ENCODE measurements at places on chromosomes 6 and 20.

GRCh38 chr6:14559746-14560536 lies 442.4 kb downstream of the CD83 start:
- DNase-seq, result no peak

DNA sequence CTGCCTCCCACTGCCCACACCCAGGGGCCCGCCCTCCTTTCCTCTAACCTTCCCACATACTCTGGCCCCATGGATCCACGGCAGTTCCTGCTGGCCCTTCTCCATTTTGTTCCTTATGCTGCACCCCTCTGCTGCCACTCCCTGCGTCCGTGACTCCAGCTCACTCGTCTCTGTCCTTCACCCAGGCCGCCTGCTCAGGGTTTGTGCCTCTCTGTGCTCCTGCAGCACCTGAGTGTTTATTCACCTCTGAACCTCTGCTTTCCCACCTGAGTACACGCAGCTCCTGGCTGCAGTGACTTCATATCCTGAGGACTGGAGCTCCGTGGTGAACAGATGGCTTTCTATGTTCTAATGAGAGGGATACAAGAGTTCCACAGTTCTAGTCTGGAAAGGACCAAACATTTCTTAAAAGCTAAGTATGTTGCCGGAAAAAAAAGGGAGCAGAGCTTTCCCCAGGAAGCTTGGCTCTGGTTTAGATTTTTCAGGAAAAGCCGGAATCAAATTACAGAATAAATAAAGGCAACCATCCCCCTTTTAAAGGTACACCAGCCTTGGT lies 1.5 kb upstream of the GNRH2 start:
- no peak for DNase-seq

- no peak for DNase-seq
Observed at GRCh38 chr6:20024316-20024673, 187.1 kb downstream of the ID4 start.

- peak; percentile 23 for DNase-seq
Observed at GRCh38 chr6:156564127-156564806, 212.9 kb upstream of the ARID1B start.

DNA sequence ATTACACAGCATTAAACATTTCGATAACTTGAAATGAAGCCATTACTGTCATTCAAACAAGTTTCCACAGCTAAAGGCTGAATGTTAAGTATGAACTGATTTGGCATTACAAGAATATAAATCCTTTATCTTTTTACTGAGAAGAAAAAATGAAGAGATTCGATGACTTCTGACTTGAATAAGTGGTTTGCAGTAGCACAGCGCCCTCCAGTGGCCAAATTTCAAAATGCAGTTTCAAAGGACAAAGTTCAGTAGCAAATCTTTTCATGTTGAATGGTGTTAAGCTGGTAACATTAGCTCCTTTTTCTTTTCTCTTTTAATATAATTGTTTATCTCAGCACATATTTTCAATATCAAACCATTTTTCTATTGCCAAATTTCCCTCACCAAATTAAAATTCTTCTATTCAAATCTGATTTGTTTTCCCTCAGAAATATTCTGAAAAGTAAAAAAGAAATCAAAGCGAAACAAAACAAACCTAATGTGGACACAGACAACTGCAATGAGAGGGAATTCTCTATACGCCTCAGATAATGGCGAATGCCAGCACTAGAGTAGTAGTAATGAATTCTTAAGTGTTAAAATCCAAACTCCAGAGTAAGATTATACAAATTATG lies 145.7 kb downstream of the BTBD9 start:
- no peak for DNase-seq

GRCh38 chr6:4355241-4355640 lies 219.9 kb upstream of the ECI2 start:
- no peak for DNase-seq

- DNase-seq, result no peak
Observed at GRCh38 chr6:15936503-15936902, 192.4 kb upstream of the MYLIP start.

- no peak for DNase-seq
Observed at GRCh38 chr6:155187994-155188706, 75.7 kb upstream of the CLDN20 start.

DNA sequence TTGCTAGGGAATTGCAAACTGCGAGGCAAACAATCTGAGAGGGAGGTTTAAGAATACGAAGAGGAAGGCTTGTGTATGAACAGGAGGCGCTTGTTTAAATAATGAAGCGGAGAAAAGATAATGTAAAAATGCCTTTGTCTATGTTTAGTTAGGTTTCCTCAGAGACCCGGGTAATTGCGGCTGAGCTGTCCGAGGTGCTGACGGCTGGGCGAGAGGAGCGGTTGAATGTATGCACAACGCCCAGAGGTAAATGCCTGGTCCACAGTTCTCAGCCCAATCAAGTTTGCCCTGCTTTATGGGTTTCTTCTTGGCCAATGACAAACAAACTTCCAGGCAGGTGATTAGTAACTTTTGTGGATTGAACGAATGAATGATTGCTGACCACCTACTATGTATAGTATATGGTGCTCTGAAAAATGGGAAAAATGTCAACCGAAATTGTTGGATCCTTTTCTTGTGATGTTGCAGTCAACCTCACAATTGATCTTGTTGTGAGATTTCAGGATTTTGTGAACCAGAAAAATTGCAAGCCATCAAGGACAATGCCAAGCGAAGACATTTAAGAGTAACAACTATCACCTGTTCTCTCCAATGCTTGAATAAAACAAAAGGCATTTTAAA lies 38.3 kb upstream of the SLC32A1 start:
- no peak for DNase-seq

DNA sequence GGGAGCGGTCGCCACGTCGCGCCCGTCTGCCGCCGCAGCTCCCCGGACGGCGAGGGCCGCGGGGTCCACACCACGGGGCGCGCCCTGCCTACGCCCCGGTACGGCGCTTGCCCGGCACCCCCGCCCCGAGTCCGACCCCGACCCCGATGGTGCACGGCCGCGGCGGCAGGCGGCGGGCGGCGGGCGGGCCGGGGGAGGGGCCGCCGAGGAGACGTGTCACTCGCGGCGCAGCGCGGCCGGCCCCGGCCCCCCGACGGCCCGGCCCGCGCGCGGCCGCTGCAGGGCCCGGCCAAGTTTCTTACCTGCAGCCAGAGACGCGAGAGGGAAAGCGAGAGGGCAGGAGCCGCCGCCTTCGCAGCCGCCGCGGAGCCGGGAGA lies 328 bp downstream of the RRBP1 start:
- DNase-seq, result no peak

DNA sequence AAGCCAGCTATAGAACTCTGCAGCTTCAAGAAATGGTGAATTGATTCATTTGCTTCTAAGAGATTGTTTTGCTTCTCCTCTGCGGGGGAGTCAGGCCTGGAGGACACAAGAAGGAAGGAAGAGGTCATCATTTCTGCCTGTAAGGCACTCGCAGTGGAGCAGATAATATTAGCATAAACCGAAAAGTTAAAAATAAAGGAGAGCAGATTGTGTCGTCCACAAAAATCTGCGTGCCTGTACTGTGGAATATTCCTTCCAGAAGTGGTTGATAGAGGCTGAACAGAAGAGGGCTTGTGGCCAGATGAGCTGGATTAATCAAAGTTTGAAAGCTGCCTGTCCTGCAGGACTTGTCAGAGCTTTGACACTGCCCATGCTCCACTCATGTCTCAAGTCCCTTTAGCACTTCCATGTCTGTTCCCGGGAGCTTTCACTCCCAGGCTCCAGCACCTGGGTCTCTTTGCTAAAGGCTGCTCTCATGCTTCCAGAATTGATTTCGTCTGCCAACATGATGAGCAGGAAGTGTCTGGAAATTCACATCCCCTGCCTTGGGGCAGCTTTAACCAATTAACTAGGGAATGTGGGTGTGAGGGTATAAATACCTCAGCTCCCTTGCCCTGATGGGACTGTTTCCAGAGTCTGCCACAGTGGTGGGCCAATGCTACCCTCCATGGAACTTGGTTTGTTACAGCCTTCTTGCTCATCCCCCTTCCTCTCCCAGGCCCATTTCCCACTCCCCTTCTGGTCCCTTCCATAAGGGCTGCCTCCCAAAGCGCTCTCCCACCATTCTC lies 65.1 kb upstream of the STX16 start:
- DNase-seq, result no peak

DNA sequence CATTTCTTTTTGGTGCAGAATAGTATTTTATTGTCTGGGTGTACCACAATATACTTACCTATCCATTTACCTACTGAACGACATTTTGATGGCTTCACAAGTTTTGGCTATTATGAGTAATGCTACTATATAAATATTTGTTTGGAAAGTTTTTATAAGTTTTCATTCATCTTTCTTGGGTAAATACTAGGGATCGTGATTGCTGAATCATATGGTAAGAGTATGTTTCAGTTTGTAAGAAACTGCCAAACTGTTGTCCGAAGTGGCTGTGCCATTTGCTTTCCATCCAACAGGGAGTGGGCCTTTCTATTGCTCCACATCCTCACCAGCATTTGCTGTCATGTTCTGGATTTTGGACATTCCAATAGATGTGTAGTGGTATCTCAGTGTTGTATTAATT lies 104.2 kb downstream of the CDYL start:
- no peak for DNase-seq

DNA sequence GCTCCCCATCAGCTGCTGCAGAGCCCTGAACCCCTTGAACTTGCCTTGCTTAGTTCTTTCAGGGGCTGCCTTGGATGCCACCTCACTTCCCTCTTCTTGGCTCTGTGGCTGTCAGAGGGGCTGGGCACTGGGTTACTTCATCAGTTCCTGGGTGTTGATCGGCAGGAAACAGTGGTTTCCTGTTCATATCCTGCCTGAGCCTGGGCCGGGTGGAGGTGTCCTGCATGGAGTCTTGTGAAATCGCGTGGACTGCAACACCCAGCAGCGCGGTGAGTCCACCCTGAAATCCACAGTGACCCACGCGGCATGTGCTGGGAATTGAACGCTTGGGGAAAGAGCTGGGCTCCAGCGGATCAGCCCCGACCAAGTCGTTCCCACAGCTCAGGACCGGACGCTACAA lies 97.5 kb downstream of the CDH26 start:
- DNase-seq, result no peak

DNA sequence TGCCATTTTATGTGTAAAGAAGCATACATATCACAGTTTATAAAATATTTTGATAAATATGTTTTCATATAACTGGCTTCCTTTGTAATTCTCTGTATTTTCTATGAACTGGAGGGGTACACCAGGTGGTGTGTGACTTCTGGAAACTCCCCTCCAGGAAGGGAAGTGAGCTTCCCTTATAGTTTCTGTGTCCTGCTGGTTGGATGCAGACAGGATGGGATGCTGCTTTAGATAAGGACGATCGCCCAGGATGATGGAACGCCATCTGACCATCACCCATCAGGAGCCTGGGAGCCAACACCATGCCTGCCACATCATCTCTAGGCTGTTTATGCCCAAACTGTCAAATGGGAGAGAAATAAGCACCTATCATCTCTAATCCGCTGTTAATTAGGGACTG lies 66.1 kb downstream of the SULF2 start:
- no peak for DNase-seq

DNA sequence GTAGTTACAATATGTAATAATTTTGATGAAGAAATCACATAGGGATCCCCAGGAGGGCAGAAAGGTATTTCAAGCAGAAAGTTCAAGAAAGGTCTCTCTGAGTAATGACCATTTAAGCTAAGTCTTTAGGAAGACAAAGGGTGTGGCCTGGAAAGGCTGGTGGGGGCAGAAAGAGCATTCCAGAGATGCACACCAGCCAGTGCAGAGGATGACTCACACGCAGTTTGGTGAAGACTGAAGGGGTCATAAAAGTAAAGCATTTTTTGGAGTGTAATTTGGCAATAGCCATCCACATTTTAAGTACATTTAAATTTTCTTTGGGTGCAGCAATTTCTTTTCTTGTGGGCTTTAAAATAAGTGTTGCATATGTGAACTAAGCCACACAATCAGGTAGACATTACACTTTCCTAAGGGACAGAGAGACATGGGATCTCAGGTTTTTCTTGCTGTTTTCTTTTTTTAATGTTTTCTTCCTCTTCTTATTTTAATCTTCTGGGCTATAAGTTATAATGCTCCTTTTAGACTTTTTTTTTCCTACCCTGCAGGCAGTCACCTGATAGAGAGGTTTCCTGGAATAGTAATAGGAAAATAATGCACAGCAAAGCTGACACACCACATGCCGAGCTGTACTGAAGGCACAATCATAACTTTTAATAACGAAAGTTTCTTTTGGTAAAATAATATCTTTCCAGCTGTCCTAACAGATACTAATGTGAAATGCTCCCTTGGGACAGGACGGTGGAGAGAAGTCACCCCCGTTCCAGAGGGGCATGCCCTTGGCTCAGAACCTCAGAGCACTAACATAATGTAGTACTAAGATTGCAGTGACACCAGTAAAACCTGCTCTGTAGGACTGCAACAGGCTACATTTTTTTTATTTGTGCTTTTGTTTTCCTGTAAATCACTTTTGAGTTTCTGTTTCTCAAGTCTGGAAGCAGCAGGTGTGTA lies 49.6 kb upstream of the PTPRK start:
- DNase-seq, result no peak

DNA sequence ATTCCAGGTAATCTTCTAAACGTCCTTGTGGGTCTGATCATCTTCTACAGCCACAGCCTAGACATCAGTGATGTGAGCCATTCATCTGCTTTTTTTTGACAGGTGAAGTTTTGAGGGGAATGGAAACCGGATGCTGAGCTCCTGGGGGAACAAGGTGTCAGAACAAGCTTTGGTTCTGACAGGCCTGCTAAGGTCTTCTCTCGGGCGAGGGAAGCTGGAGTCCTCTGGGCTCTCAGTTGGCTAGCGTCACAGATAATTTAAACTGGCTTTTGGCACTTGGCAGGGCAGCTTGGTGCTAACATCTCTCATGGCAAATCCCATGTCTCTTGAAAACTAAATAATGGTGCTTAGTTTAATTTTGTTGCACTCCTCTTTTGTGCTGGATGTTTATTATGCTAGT lies 8.4 kb upstream of the AIG1 start:
- DNase-seq, result no peak

GRCh38 chr20:1633535-1633934 lies 13.7 kb upstream of the SIRPB1 start:
- no peak for DNase-seq

- DNase-seq, result no peak
Observed at GRCh38 chr20:36015806-36016403, 47.5 kb downstream of the CNBD2 start.

DNA sequence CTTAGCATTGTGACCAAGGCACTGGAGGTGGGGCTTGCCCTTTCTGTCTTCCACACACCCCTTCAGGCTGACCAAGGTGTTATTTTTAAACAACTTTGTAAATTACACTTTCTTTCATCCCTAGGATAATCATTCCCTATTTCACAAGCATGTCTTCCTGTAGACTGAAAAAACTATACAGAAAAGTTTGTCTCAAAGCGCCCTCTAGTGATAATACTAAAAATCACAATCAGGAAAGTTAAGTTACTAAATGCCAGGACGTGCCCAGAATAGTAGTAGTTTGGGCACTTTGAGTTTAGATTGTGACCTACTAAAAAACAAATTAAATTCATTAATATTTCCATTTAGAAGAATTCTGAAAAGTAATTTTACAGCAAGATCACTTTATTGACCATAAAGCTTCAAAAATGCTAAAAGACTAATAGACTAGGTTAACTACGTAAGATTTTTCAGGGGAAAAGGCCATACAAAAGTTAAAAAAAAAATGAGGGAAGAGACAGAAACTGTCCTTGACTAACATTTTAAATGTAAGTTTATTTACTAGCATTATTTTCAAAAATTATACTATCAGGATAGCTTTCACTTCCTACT lies 123.3 kb upstream of the DUSP22 start:
- no peak for DNase-seq

- DNase-seq, result no peak
Observed at GRCh38 chr20:19830211-19830785, 72.2 kb downstream of the RIN2 start.

- no peak for DNase-seq
Observed at GRCh38 chr20:47353692-47354463, 2.6 kb downstream of the ZMYND8 start.

GRCh38 chr20:32207626-32208498 lies at the start of the genes PLAGL2 and POFUT1:
Gene PLAGL2 (minus strand): TSS chr20:32207743. CDS start chr20:32202178, 5,565 bp downstream.
Gene POFUT1 (plus strand): TSS chr20:32207880. CDS start chr20:32207942, 62 bp downstream.
- peak; percentile 20 for DNase-seq
